ENCODE measurements at places on chromosomes 6 and 20.

- no peak for DNase-seq
Measured at GRCh38 chr6:98634569-98634968, 199.8 kb upstream of the POU3F2 start.

GRCh38 chr20:57559658-57560553, 1.0 kb upstream of the PCK1 start:
- peak; percentile 80 for DNase-seq

- no peak for DNase-seq
Measured at GRCh38 chr6:20135677-20136268, 76.5 kb downstream of the MBOAT1 start.

GRCh38 chr20:53028337-53029007, 56.3 kb downstream of the TSHZ2 start:
- no peak for DNase-seq

DNA sequence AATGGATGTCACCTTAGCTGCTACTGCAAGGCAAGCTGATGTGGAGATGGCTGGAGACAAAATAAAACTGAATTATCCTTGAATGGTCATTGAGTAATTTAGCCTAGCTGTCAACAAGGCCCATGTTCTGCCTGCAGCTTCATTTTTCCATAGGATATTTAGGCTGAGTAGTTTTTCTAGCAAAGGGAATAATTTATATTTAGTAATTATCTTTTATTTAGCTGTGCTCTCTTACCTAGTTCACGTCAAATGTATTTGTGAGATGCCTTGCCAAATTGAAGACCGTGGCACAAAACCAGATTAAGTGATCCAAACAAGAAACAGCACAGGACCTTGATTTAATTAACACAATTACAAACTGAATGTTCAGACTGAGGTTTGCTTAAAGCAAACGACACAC, 77.4 kb upstream of the CEP162 start:
- no peak for DNase-seq

GRCh38 chr20:2888224-2888955, 15.1 kb downstream of the PTPRA start:
- DNase-seq, result no peak

- no peak for DNase-seq
Measured at GRCh38 chr6:28353356-28353755, 3.6 kb downstream of the ZKSCAN3 start.

DNA sequence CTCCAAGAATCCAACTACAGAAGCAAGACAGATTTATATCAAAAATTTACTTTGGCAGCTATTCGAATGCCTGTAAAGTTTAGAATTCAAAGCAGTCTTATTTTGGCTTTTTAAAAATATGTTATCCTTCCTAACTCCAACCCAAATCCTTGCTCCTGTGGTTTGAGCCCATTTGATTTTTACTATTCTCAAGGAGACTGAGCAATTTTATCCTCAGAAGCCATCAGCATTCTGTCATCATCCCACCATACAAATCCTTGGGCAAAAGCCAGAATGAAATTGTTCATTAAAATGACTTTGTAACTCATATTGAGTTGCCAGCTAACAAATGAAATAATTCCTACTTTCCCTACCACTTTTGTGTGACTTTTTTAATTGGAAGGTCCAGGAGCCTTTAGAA, 392.8 kb downstream of the ADGRB3 start:
- DNase-seq, result no peak

DNA sequence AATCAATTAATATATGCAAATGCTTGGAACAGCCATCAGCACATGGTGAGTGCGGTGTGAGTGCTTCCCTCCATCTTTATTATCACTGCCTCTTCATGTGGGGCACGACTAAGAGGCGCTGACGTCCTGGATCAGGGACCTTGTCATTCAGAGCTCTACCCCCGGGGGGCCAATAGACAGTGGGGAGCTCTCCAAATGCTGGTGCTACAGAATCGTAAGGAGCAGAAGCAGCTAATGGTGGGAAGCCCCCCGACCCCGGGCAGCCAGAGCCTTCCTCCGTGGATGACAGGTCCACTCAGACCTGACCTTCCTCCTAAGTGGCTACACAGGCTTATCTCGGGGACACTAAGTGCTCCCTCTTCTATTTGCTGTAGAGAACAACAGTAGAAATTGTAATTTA, 257.5 kb upstream of the PMEPA1 start:
- DNase-seq, result no peak

- no peak for DNase-seq
Measured at GRCh38 chr6:2020909-2021308, 224.5 kb downstream of the GMDS start.

DNA sequence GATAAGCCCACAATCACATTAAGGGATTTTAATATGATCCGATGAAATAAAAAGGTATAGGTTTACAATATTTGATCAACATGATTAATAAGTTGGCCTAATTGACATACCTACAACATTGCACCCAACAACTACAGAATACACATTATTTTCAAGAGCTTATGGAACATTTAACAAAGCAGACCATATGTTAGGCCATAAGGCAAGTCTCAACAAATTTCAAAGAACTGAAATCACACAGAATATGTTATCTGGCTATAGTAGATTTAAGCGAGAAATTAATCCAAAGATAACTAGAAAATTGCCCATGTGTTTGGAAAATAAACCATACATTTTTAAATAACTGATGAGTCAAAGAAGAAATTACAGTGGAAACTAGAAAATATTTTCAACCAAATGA, 126.0 kb upstream of the KCNG1 start:
- DNase-seq, result no peak

- no peak for DNase-seq
Measured at GRCh38 chr20:20386192-20386591, 18.3 kb downstream of the INSM1 start.

DNA sequence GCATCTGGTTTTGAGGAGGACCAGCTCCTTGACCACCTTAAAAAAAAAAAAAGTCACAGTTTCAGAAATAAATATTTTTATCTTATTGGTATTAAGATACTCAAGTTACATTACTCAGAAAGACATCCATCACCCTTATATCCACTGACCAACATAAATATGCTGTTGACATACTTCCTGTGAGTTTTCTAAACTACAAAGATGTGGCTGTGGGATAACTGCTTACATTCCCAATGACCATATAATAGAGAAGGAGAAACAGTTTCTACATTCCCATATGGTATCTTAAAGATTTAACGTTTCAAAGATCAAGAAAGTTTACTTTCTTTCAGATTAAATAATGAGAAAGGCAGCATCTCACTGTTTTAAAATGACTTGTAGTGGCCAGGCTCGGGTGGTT, 46.3 kb downstream of the TP53INP2 start:
- DNase-seq, result no peak

GRCh38 chr20:13525225-13525940, 113.3 kb downstream of the TASP1 start:
- DNase-seq, result no peak

DNA sequence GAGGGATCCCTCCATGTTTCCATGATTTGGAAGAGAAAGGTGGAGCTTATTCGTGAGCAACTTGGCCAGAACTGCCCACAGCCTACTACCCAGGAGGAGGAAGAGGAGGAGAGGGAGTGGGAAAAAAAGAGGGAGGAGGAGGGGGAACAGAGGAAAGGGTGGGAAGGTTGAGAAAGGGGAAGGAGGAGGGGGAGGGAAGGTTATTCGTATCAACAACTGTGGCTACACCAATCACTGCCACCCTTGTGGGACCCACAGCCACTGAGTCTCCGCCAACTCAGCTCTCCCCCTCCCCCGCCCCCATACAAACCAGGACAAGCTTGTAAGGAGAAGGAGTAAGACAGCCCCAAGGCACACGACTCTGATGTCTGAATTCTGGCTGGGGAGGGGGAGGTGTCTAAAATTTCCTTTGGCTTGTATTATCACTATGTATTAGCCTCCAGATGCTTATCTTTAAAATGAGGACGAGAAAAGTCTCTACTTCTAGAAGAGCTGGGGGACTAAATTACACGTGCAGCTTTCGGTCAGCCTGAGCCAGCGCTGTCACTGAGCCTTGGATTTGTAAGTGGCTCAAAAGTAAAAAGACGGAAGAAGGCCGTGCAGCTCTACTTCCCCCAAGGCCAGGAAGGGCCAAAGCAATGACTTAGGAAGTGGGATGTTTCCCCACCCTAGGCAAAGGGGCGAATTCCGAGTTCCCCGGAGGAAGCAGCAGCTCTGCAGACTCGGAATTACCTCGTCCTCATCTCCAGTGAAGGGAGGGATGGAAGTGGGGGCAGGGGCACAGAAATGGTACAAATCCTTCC, 1.0 kb downstream of the FKBP1A start:
- peak; percentile 60 for DNase-seq

GRCh38 chr6:149079456-149079855, 238.1 kb upstream of the TAB2 start:
- DNase-seq, result no peak

- no peak for DNase-seq
Measured at GRCh38 chr6:37783856-37784584, 35.5 kb upstream of the ZFAND3 start.

DNA sequence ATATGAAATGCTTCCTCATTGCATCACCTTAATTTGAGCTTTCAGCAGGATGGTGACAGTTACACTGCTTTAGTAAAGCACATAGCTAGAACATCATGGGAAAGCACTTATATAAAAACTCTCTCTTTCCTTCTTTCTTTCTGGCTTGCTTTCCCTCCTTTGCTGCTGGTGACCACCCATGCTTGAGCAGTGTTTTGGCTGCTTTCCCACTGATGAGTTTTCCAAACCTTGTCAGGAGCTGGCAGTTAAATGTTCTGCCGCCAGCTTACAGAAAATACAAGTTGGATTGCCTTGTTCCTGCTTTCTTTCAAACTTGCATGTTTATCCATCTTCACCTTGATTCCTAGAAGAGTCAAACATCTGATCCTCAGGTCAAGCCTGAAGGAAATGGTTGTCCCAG, 323.9 kb downstream of the FOXA2 start:
- no peak for DNase-seq

- no peak for DNase-seq
Measured at GRCh38 chr6:13369591-13369990, 41.3 kb upstream of the TBC1D7 start.

GRCh38 chr6:142958343-142958742, 13.4 kb upstream of the HIVEP2 start:
- DNase-seq, result no peak

- no peak for DNase-seq
Measured at GRCh38 chr6:150652848-150653613, 53.3 kb downstream of the PLEKHG1 start.
